Activated naive CD8-positive, alpha-beta T cell treated with anti-CD3 and anti-CD28 coated beads, Interleukin-2, amount 10 ng/mL, durations not matched to agents 7 days and 5 days (primary cell): ENCODE measurements at places on chromosomes 4 and X.

- no peak for DNase-seq
Observed at GRCh38 chr4:153004081-153004850, 68.1 kb downstream of the FHDC1 start.

GRCh38 chr4:143260750-143261149 lies 75.9 kb upstream of the GAB1 start:
- DNase-seq: no peak

- DNase-seq: no peak
Observed at GRCh38 chr4:5030221-5030620, 11.0 kb upstream of the CYTL1 start.

DNA sequence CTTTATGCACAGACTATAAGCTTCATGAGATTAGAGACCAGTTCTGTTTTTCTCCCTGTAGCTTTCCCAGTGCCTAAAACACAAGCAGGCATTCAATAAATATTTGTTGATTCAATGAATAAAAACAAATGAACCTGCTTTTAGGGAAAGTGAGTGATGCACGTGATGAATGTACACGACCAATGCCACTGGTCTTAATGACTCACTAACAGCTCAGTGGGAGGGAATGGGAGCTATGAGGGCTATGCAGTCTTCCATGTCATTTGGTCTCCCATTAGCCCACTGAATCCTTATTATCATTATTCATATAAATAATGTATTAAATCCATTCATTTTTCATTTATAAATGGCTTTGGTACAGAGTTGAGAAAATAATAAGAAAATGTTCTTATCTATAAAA lies 247.4 kb downstream of the FBXO8 start:
- DNase-seq: no peak
